Ovary (tissue), 10 donors: ENCODE measurements at places on chromosomes 1 and 21. TPM values are rescaled to one million over a fixed set of nuclear protein-coding genes. Genes with fewer than 3 reads are reported as not detected.
A peak's percentile ranks its signal among the peaks of the same experiment; 100 is the strongest.

DNA sequence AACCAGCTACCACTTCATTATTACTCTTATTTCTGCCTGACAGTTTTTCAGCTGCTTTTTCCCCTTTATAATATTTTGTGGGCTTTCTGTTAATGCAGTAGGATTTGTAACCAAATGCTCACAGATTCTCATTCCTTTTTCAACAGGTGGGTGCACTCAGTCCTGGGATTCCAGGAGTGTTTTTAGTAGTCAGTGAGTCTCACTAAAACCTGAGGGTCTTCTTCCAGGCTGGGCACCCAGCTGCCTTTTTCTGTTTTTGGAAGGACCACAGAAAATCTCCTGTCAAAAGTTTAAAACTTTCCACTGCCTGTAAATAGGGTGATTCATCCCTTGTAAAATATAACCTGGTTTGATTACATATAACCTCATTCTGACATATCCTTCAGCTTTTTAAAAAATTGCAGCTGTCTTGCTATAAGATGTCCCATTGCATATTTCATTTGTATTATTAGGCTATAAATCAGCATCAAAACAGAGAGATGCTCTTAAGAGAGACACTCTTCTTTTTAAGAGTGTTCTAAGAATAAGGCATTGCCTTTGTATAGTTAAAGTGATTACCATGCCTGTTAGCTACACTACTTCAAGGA, 16.8 kb upstream of the CEP350 start:
- DNase-seq = no peak
- H3K36me3 ChIP-seq = no peaks in the 10 kb centered on the region
- no peak overlapping the region for H3K27ac ChIP-seq
- no peaks in the 10 kb centered on the region for H3K4me1 ChIP-seq
- H3K27me3 ChIP-seq = no peaks in the 10 kb centered on the region

GRCh38 chr1:164598719-164599118, 39.7 kb downstream of the PBX1 start:
- H3K4me1 ChIP-seq = peaks cover 7% of the 10 kb centered on the region
- no peaks in the 10 kb centered on the region for H3K36me3 ChIP-seq
- H3K27me3 ChIP-seq = no peaks in the 10 kb centered on the region
- DNase-seq = no peak
- H3K4me3 ChIP-seq = no peak overlapping the region

DNA sequence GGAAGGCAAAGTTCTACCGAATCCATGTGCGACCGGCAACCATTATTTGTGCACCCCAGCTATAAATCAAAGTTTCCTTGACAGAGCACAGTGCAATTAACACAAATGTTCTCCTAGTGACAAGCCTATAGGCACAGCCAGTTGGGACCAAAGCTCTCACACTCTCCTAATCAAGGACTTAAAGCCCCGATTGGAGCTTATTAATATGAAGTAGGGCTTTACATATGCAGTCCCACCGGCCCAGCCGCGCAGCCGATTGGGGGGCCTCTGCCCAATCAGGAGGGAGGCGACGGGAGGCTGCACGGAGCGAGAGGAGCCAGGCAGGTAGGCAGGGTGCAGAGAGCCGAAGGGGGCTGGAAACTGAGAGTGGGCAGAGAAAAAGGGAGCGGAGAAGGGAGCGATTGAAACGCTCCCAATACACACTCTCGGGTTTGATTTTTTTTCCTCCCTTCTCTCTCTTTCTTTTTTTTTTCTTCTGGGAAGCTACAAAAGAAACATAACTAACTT, at the start of gene ESRRG:
TSS of gene ESRRG (minus strand) at position 156 of the 507 bp plus-strand sequence. CDS start at position 26, 130 bp downstream.
- no peaks in the 10 kb centered on the region for H3K27me3 ChIP-seq
- H3K27ac ChIP-seq = no peak within 1 kb of the TSS
- H3K4me3 ChIP-seq = no peak within 1 kb of the TSS
- H3K36me3 ChIP-seq = no peaks in the 10 kb centered on the region
- peak; percentile 9 for DNase-seq
- no peaks in the 10 kb centered on the region for H3K4me1 ChIP-seq

PRAMEF5 gene
- not detected for total RNA-seq

PLA2G2C gene
- total RNA-seq = not detected
